ENCODE measurements at places on chromosomes 5 and 9. TPM values are rescaled to one million over a fixed set of nuclear protein-coding genes. Genes with fewer than 3 reads are reported as not detected.
A peak's percentile ranks its signal among the peaks of the same experiment; 100 is the strongest.

DNA sequence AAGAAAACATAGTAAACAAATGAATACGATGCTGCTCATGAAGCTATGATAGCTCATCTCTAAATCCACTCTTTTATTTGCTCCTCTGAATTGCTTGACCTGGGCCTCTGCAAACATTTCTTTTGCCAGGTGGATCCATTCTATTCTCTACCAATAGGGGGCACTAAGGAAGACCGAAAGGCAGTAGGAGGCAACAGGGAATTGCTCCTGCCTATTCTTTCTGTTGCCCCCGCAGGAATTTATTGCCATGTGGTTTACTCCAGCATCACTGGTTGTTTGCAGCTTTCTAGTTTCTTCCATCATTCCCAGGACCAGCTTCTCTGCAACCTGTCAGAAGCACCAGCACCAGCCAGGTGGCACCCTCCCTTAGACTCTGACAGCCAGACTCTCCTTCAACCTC is 5.3 kb downstream of the GAPT start:
- peak; percentile 57 for DNase-seq

DNA sequence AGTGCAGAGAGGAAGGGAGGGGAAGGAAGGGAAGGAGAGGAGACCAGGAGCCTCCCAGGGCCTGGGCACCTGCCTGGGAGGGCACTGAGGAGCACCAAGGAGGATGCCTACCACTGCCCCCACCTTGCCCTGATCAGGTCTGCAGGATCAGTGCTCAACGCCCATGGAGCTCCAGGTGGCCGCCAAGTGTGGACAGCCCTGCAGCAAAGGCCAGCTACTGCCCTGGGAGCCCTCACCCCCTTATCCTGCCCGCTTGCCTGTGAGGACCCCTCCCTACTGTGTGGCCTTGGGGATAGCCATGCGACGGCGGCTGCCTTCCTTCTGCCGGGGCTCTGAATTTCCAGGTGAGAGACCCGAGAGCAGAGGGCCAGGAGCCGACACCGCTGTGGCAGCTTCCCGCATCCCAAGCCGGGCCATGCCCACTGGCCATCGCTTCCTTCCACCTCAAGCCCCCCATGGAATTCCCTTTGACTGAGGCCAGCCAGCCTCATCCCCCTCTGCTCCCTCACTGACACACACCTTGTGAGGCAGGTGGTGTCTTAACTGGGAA is 12.4 kb downstream of the ADAMTS2 start:
- DNase-seq = no peak

GRCh38 chr9:89448821-89449220 is 49.1 kb downstream of the SEMA4D start:
- no peak for DNase-seq

DNA sequence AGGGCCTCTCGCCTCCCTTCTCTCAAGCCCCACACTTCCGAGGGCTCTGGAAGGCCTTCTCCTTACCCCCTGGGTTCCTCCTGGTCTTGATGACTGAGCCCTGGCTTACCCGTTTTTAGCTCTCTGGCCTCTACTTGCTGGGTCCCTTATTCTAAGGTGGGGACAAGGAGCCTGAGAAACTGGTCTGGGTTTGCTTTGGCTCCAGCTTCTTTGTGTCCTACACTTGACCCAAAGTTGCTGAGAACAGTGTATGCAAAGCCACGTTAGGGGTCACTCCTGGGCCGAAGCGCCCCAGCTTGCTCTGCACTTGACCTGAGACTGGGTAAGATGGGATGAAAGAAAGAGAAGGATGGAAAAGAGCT is 788 bp downstream of the ZNF346 start:
- DNase-seq = no peak

GRCh38 chr5:39426051-39426745 is 1.4 kb upstream of the DAB2 start:
- no peak for DNase-seq

DNA sequence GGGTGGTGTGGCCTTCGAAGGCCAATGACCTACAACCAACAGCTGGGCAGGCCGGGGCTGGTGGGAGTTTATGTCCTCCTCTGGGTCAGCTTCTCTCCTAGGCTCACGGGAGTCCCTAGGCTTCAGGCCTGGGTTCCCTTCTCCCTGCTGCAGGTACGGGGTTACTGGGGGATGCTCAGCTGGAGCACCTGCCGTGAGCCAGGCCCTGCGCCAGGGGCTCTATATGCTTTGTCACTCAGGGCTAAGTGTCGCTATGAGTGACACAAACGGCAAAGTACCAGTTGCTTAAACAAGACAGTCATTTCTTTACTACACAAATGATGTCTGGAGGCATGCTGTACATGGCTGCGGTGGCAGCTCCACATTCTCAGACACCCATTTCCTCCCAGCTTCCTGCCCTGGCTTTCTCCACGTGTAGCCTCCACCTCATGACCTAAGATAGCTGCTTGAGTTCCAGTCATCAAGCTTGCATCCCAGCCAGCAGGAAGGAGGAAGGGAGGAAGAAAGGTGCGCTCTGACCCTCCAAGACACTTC is 22.5 kb upstream of the NINJ1 start:
- no peak for DNase-seq

DNA sequence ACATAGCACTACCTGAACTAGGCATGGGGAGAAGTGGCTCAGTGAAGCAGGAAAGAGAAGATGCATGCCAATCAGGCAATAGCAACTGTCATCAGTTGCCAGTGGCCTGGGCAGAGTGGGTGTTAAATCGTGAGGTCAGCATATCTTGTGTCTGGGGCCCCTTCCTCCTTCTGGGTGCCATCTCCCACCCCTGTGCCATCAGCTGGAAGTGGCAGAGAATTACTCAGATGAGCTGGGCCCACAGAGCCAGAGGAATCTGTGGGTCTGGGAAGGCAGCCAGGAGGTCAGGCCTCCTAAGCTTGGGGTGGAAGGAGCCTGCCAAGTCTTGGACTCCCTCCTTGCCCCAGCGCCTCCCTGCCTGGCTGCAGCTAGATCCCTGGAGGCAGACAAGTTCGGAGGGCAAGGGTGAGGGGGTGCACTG is 66.5 kb downstream of the GALNT12 start:
- no peak for DNase-seq

DNA sequence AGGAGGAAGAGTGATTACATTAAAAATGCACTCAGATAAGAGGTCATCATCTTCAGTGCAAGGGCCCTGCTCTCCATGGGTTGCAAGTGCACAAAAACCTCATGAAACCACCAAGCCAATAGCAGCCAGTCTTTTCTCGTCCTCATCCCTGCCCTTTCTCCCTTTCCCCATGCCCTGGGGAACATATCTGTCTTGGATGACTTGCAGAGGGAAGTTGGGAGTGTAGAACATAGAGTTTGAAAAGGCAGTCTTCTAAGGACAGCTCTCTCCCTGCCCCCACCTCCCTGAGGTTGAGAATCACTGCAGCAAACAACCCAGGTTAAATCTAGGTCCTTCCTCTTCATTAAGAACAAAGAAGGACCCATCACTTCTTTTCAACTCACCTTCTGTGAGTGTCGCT is 22.0 kb downstream of the DDX31 start:
- no peak for DNase-seq

DNA sequence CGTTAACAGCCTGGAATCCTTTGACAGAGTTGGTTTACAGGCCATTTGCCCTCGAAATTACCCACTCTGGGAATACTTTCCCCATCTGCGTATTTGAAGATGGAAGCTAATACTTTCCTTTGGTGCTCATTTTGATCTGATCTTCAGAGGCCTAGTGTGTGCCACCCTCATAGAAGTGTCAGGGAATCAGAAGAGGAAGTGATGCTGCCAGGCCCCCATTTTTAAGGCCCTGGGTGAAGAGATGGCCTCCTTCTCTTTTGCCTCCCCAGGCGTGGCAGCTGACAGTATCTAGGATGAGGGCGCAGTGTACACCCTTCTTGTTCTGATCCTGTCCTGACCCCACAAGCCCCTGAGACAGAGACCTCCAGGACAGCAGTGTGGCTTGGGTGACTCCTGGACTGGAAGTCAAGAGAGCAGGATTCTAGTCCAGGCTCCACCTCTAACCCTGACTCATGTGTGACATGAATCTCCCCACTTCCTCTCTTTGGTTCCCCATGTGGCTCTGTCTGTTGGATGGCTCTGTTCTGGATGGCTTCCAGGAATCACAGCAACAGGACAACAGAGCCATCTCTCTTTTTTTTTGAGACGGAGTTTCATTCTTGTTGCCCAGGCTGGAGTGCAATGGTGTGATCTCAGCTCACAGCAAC is 27.8 kb downstream of the CSF1R start:
- DNase-seq = no peak

DNA sequence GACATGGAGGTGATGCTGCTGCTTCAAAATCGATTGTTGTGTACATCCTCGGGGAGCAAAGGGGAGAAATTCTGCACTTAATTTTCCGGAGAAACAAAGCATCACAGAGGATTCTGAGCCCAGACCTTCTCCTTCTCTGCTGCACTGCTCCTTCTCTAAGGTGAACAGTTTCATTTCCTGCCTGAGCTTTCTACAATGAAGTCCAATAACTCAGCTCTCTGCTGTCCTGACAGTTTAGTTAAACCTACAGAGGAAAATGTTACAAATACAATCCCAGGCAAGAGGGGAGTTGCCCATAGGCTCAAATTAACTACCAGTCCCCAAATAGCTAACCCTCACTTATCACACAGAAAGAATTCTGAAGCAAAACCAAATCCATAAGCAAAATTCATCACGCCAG is 206.3 kb downstream of the EFNA5 start:
- no peak for DNase-seq

DNA sequence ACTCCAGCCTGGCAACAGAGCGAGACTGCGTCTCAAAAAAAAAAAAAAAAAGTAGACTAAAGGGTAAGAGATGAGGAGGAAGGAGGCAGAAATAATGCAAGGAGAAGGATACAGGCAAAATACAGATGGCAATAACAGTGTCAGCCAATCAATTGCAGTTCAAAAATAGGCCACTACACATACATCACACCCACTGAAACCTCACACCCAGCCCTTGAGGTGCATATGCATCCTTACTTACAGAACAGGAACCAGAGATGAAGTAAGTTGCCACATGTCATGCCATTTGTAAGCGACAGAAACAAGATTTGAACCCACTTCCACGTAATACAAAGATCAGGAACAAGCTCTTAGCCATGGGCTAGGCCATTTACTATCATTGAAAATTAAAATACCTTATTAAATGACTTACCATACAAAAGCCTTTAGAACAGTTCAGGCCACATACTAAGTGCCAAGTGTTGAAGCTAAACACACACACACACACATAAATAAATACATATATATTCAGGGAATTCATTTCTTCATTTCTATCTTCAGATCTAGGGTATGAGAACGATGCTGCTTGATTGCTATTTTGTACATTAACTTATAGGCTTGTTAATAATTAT is 98.4 kb downstream of the FNBP1 start:
- DNase-seq = no peak

DNA sequence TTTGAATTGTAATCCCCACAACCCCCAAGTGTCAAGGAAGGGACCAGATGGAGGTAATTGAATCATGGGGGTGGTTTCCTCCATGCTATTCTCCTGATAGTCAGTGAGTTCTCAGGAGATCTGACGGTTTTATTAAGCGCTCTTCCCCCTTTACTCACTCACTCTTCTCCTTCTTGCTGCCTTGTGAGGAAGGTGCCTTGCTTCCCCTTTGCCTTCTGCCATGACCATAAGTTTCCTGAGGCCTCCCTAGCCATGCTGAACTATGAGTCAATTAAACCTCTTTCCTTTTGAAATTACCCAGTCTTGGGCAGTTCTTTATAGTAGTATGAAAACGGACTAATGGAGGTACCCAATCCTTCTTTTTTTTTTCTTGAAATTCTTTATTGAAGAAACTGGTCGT is 2.2 kb upstream of the CEP120 start:
- DNase-seq = no peak

DNA sequence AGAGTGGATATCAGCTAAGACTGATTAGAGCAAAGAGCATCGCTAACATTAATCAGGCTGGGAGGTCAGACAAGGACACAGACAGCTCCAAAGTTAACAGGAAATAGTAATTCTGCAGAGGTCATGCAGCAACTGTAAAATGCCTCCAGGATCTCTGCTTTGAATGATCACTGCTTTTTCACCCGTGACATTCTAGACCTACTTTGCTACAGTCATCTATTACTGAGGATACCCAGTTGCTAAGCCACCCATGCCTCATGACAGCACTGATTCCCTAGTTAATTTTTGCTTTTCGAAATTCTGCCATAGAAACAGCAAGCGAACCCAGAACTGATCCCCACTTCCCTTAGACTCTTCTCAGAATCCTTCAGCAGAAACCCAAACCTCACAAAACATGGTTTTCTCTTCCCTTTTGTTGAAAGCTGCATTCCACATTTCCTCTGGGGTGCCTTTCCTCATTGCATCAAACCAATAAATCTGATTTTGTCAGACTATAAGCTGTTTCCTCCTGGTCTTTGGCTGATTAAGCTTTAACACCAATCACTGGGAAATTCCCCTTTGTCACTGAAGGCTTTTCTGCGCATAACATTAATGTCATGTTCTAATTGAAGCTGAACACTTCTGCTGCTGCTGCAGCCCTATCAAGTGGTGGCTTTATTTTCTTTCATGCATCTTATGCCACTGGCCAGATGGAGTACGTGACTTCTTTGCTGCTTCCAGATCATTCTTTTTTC is 201.1 kb upstream of the CHD1 start:
- no peak for DNase-seq

- DNase-seq = no peak
These were observed 188.1 kb upstream of the EFNA5 start for GRCh38 chr5:107858788-107859187.

DNA sequence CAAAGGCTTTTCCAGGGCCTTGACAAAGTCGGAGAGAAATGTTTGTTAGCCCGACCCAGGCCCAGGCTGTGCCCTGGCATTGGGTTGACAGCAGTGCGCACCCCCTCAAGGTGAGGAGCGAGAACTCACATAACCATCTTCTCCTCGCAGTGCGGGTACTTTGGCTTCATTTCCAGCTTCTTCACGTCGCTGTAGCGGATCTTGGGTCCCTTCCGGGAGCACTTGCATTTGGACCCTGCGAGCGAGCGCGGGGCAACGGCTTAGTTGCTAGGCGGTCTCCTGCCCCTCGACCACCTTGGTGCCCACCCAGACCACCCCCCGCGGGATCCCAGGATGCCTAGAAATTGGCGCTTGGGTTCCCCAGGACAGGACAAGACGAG is 496 bp downstream of the CXCL14 start:
- DNase-seq = peak; percentile 71

GRCh38 chr9:99359336-99359735 is 137.3 kb downstream of the SEC61B start:
- DNase-seq = peak; percentile 69

GRCh38 chr5:178232124-178232919 is at the start of gene PHYKPL:
Gene PHYKPL (minus strand): TSS chr5:178232802. CDS start chr5:178232550, 252 bp downstream.
- peak; percentile 88 for DNase-seq

GRCh38 chr5:63022403-63022802 is 443.8 kb downstream of the LRRC70 start:
- no peak for DNase-seq

Gene LHX3
- total RNA-seq = not detected

Gene NPR2
- 20.9 TPM for total RNA-seq

Gene ZNF79
- total RNA-seq = 9.1 TPM

Gene EGR1
- 9.9 TPM for total RNA-seq

Gene PCDHA1
- total RNA-seq = 0.26 TPM

Gene GSN
- 77.2 TPM for total RNA-seq

Gene S100Z
- 18.3 TPM for total RNA-seq

Gene SPINK1
- total RNA-seq = not detected

Gene BRIX1
- 58.3 TPM for total RNA-seq
